SK-N-DZ (cell line): ENCODE measurements at places on chromosomes 16 and 17.

GRCh38 chr16:23333034-23333579, 31.0 kb downstream of the SCNN1B start:
- DNase-seq: no peak

DNA sequence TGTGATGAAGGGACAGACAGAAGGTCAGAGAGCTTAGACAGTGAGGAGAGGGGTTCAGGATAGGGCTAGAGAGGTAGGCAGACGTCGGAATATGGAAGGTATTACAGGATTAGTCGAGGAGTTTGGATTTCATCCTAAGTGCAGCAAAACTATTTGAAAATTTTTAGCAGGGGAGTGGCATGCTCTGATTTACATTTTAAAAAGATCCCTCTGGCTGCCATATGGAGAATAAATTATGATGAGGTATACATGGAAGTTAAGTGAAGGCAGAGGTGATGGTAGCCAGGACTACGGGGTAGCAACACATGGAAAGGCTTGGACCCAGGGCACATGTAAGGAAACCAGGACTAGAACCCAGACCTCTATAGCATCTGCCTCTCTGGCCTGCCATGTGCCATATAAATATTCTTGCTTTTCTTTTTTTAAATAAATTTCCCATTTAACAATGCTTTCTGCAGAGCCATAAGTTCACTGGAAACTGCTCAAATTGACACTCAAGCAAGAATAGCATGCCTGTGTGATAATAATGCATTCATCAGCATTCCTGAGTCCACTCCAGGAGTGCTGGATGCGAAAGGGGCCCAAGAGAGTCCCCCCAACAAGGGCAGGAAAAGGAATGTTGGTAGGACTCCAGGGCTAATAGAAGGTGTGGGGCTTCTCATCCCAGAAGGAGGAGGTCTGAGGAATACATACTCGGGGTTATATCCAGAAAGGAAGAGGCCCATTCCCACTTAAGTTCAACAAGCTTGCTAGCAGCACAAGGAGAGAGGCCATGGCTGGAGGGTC, 78.2 kb downstream of the HLF start:
- DNase-seq: no peak

DNA sequence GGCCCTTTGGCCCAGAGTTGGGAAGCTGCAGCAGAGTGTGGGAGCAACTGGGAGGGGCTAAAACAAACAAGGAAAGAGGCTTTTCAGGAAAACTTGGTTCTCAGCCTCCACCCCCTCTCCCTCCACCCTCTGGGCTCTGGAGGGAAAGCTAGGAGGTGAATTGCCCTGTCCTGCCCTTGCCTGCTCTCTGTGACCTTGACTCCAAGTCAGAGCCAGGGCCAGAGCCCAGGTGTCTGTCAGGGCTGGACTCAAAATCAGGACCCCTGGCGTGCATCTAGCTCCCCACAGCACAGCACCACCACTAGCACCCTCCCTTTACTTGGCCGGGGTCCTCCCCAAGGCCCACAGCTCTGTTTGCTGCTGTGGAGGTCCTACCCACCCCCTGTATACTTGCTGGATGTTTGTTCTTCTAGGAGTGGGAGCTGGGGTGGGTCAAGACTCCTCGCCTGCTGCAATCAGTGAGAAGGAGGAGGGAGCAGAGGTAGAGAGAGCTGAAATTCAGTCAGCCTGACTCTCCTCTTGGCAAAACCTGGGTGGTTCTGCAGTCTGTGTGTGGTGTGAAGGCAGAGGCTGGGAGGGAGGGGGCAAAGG, 2.8 kb upstream of the NR1D1 start:
- no peak for DNase-seq

- DNase-seq: no peak
Measured at GRCh38 chr17:78240839-78241238, 9.4 kb downstream of the TMEM235 start.

DNA sequence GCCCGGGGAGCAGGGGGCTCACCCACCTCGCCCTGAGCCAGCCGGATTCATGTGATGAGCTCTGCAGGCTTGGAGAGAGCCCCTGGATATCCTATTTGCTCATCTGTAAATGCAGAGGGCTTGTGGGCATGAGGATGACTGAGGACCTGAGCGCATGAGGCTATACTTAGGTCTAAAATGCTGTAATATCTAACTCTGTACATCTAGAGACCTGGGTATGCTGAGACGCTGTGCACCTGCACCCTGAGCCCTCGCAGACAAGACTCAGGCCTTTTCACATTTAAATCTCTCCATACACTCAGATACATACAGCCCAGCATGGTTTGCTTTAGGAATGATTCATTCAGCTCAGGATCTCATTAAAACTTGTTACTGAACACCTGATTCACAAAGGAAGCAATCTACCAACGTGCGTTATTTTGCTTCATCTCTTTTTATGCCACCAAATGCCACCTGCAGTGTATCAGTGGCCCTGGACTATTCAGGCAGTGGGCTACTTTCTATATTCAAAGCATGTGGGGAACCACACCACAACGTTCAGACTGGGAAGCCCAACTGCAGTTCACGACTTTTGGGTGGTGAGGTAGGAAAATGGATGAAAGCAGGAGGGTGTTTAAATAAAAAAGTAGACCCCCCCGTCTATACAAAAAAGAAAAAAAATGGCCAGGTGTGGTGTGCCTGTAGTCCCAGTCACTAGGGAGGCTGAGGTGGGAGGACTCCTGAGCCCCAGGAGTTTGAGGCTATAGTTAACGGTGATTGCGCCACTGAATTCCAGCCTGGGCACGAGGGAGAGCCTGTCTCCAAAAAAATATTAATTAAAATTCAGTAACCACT, 12.0 kb downstream of the USP7 start:
- no peak for DNase-seq

DNA sequence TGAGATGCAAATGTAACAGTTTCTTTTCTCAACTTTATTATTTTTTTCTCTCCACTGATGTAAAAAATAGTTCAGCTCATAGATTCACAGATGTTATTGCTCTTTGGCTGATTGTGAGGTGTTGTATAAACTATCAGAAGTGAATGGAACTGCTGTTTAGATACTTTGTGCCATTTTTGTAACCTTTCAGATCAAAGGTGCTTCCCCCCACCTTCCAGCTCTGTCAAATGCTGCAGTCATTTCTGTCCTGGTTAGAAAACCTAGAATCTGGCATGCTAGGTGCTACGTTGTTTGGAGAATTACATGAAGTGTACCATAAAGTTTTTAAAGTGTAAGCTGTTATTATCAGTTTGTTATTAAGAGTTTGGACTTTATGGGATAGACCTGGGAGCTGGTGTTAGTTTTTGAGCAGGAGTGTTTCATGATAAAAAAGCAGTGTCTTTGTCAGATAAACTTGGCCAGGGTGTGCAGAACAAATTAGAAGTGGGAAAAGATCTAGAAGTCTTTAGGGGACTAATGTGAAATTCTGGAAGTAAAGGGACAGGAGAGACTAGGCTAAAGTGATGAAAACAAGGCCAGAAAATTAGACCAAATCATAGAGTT, 1.8 kb upstream of the WIPI1 start:
- DNase-seq: no peak

DNA sequence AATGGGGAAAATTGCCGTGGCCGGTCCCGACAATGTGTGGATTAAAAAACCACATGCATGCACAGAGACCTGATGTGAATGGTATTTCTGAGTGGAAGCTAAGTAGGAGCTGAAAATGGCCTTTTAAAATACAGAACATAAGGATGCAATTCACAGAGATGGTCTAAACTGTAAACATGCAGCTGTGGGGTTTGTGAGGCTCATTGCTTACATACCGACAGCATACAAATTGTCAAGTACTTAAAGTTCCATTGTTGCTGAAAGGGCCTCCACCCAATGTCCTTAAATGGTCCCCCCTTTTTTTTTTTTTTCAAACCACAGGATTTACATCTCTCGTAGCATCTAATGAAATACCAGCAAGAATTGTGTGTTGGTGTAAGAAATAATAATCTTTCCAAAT, 523.2 kb downstream of the MAF start:
- DNase-seq: no peak
